ENCODE measurements at places on chromosomes 13 and 19. TPM values are rescaled to one million over a fixed set of nuclear protein-coding genes. Genes with fewer than 3 reads are reported as not detected.

DNA sequence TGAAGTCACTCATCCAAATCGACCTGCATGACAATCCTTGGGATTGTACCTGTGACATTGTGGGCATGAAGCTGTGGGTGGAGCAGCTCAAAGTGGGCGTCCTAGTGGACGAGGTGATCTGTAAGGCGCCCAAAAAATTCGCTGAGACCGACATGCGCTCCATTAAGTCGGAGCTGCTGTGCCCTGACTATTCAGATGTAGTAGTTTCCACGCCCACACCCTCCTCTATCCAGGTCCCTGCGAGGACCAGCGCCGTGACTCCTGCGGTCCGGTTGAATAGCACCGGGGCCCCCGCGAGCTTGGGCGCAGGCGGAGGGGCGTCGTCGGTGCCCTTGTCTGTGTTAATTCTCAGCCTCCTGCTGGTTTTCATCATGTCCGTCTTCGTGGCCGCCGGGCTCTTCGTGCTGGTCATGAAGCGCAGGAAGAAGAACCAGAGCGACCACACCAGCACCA, 5.9 kb downstream of the SLITRK5 start:
- no peak for DNase-seq

- no peak for DNase-seq
These were observed 30.7 kb upstream of the ALOX5AP start for GRCh38 chr13:30704596-30704995.

DNA sequence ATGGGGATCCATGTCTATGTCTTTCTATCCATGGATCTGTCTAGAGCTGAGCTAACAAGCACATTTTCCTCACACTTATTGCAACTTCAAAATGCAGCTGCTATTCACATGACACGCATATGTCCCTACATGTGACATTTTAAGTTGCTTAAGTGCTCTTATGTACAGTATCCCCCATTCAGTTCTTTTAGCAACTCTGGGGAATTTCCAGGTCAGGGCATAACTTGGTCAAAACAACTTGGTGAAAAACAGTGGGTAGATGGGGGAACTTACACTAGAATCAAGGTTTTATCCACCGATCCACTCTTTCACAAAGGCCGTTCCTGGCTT, 73.0 kb downstream of the COL4A1 start:
- DNase-seq, result no peak

GRCh38 chr19:32811151-32811550, 58.4 kb downstream of the SLC7A9 start:
- no peak for DNase-seq

- DNase-seq, result no peak
These were observed 46.1 kb upstream of the NFIC start for GRCh38 chr19:3320354-3320670.

DNA sequence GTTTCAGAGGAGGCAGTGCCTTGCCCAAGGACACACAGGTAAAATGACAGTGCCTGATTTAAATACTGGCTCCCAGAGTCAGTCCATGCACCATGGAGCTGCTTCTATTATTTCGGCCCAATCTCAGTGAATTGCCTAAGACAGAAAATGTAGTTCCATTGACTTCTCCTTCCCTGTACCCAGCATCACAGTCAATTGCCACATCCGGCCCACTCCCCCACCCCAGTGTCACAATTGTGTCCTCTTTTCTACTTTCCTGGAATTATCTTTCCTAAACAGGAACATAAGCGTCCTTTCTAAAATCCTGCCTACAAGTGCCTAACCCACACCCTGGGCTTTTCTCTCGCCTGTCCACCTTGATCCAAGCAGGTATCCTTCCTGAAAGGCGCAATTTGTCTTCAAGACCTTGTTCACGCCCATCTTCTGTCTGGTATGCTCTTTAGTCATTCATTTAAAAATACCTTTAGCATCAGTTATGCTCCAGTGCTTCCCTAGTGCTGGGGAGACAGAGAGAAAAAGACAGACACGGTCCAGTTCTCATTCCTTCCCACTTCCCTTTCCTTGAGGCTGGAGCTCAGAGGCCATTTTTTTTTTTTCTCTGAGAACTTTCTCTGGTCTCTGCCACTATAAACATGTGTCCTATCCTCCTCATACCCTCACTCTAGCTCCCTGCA, 411.4 kb downstream of the LIG4 start:
- DNase-seq, result no peak

DNA sequence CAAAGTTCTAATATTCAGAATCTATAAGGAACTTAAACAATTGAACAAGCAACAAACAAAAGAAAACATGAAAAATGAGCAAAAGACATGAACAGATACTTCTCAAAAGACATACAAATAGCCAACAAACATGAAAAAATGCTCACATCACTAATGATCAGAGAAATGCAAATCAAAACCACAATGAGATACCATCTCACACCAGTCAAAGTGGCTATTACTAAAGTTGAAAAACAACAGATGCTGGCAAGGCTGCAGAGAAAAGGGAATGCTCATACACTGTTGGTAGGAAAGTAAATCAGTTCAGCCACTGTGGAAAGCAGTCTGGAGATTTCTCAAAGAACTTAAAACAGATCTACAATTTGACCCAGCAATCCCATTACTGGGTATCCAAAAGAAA, 74.3 kb downstream of the CRYL1 start:
- no peak for DNase-seq

DNA sequence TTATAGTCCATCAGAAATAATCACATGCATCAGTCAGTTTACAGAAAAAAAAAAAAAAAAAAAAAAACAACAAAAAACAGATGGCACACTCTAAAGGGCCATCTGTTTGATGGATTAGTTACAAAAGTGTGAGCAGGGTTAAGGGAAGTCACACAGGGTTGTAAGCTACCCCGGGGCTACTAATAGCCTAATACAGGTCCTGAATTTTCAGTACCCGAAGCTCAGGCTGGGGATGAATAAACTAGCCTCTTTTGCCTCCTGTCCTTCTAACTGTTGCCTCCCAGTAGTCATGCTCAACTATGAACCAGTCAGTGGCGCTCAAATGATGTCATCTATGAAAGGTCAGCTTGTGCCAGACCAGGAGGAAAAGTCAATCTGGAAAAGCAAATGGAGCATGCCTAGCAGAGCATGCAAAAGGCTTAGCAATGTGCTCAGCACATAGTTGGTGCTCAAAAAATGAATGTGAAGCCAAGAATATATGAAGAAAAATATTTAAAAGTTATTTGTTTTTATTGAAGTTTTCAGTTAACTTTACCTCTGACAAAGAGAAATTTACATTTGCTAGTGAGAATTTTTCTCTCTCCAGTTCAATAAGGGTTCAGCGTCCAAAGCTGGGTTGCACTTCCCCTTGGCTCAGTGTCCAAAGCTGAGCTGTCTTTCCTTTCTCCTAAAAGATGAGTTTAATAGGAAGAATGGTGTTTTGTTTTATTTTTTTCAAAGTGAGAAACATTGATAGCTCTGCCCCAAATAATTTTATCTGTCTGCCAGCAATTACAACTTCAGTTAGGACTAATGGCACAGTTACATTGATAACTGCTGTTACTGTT, 30.8 kb upstream of the LRCH1 start:
- DNase-seq, result no peak

GRCh38 chr13:33229446-33230177, 55.9 kb downstream of the STARD13 start:
- DNase-seq, result no peak

- no peak for DNase-seq
These were observed 8.1 kb upstream of the MUC16 start for GRCh38 chr19:9018163-9018875.

DNA sequence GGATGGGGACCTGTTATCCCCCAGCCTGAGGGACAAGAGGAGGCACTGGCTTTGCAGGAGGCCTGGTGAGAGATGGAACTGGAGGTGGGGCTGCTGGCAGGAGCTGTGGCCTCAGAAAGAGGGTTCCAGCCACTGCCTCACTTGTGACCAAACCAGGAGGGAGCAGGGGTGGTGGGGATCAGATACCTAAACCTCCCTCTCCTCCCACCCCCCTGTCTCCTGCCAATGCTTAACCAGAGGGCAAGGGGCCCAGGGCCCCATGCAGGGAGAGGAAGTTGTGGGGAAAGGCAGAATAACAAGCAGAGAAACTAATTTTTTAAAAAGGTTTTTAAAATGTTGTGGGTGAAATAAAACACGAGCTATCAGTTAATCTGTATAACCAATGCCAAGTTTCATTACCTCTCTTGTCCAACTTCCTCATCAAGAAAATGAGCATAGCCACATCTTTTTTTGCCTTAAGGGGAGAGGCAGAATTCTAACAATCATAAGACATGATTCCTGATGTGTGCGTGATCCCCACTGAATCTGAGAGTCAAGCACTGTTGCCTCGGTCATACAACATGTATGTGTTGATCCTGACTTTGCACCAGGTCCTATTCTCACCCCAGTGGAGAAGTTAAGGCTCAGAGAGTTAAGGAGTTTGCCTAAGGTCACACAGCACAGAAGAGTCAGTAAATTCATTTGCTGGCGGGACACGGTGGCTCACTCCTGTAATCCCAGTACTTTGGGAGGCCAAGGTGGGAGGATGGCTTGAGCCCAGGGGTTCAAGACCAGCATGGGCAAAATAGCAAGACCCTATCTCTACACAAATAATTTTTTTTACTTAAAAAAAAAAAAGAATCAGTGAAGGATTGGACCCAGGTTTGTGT, 12.9 kb downstream of the FXYD5 start:
- no peak for DNase-seq

- DNase-seq, result no peak
These were observed 19.8 kb downstream of the LRRC4B start for GRCh38 chr19:50548191-50549058.

The LIM2 gene
- total RNA-seq, result not detected

The ZNF256 gene
- total RNA-seq, result 8.8 TPM

The CA11 gene
- 6.3 TPM for total RNA-seq

Measured in activated CD8-positive, alpha-beta T cell treated with anti-CD3 and anti-CD28 coated beads, Interleukin-2, amount 10 ng/mL, durations not matched to agents 7 days and 5 days (primary cell).